HCT116 (cell line): ENCODE measurements at places on chromosomes 7 and 10. TPM values are rescaled to one million over a fixed set of nuclear protein-coding genes. Genes with fewer than 3 reads are reported as not detected.

DNA sequence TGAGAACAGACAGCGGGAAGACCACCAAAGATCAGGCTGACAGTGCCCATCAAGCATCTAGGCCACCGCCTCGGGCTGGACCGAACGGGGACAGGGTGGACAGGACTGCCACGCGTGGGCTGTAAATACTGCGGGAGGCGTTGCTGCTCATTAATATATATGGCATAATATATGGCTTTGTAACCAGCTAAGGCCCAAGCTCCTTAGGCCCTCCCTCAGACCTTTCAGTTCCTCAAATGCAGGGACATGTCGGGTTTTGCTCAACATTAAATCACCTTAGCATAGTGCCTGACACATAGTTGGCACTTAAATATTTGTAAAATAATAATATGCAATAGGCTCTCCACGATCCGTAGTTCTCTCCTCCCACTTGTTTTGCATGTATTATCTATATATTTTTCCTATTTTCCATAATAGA lies 402 bp upstream of the TMEM168 start:
- no peaks in the 10 kb centered on the region for H3K36me3 ChIP-seq
- DNase-seq = no peak
- H3K4me1 ChIP-seq = peaks cover 13% of the 10 kb centered on the region; the same call in 1 of the 2 replicates
- H3K27ac ChIP-seq = peak overlapping the region; percentile 81; the same call in 1 of the 2 replicates

AKR1D1 gene
- total RNA-seq = 0.10 TPM

- DNase-seq = no peak
- H3K4me1 ChIP-seq = no peaks in the 10 kb centered on the region
- H3K27me3 ChIP-seq = no peaks in the 10 kb centered on the region
- no peaks in the 10 kb centered on the region for H3K36me3 ChIP-seq
Measured at GRCh38 chr10:73206385-73206784, 38.5 kb downstream of the FAM149B1 start.

GRCh38 chr10:102540023-102540422 lies 36.3 kb downstream of the SUFU start:
- DNase-seq = peak; percentile 31
- H3K36me3 ChIP-seq = no peaks in the 10 kb centered on the region
- no peak overlapping the region for H3K27ac ChIP-seq
- no peak overlapping the region for H3K4me3 ChIP-seq

ANKRD7 gene
- not detected for total RNA-seq

DNA sequence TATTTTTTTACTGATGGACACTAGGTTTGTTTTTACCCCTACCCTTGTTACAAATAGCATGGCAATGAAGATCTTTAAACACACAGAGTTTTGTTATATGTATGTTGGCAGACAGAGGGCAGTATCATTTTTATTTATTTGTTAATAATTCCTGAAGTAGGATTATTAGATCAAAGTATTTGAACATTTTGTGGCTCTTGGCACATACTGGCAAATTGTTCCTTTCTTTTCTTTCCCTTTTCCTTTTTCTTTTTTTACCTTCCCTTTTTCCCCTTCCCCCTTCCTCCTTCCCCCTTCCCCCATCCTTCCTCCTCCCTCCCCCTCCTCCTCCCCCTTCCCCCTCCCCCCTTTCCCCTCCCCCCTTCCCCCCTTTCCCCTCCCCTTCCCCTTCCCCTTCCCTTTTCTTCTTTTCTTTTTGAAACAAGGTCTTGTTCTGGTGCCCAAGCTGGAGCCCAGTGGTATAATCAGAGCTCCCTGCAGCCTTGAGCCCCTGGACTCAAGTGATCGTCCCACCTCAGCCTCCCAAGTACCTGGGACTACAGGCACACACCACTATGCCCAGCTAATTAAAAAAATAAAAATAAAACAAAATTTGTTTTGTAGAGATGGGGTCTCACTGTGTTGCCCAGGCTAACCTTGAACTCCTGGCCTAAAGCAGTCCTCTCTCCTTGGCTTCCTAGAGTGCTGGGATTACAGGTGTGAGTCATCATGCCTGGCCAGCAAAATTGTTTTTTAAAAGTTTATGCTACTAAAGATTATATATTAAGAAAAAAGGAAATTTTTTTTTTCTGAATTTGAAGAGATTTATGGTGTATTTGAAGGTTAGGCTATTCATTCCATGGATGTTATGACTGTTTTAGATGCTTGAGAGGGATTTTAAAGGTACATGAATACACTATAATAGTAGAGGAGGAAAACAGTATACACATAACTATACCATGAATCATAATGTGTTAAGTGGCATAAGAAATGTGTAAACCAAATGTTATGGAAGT lies 39.3 kb downstream of the SEPTIN7 start:
- H3K4me3 ChIP-seq = no peak overlapping the region
- peak; percentile 1 for DNase-seq
- no peaks in the 10 kb centered on the region for H3K27me3 ChIP-seq

RELN gene
- 0.20 TPM for total RNA-seq

GRCh38 chr10:74882831-74883230 lies 56.4 kb downstream of the KAT6B start:
- H3K4me1 ChIP-seq = no peaks in the 10 kb centered on the region
- H3K4me3 ChIP-seq = no peak overlapping the region
- H3K27ac ChIP-seq = no peak overlapping the region
- H3K27me3 ChIP-seq = no peaks in the 10 kb centered on the region
- no peak for DNase-seq
- no peaks in the 10 kb centered on the region for H3K36me3 ChIP-seq

- H3K4me1 ChIP-seq = no peaks in the 10 kb centered on the region
- DNase-seq = no peak
- H3K4me3 ChIP-seq = no peak overlapping the region
- no peak overlapping the region for H3K27ac ChIP-seq
Measured at GRCh38 chr7:98944386-98944785, 66.1 kb downstream of the TRRAP start.

GRCh38 chr7:50356945-50357268 lies 52.4 kb downstream of the IKZF1 start:
- no peaks in the 10 kb centered on the region for H3K27me3 ChIP-seq
- H3K27ac ChIP-seq = no peak overlapping the region
- no peak overlapping the region for H3K4me3 ChIP-seq
- no peak for DNase-seq
- H3K4me1 ChIP-seq = no peaks in the 10 kb centered on the region

IL2RA gene
- total RNA-seq = 0.59 TPM

TMEM225B gene
- total RNA-seq = 3.1 TPM

- H3K4me3 ChIP-seq = no peak overlapping the region
- H3K36me3 ChIP-seq = no peaks in the 10 kb centered on the region
- no peak overlapping the region for H3K27ac ChIP-seq
- DNase-seq = no peak
Measured at GRCh38 chr7:34493752-34494151, 164.3 kb upstream of the NPSR1 start.

CDK5 gene
- total RNA-seq = 19.8 TPM

GRCh38 chr7:26614503-26614902 lies 249.9 kb downstream of the SKAP2 start:
- H3K4me3 ChIP-seq = no peak overlapping the region
- H3K36me3 ChIP-seq = no peaks in the 10 kb centered on the region
- no peak for DNase-seq
- no peaks in the 10 kb centered on the region for H3K27me3 ChIP-seq

DNA sequence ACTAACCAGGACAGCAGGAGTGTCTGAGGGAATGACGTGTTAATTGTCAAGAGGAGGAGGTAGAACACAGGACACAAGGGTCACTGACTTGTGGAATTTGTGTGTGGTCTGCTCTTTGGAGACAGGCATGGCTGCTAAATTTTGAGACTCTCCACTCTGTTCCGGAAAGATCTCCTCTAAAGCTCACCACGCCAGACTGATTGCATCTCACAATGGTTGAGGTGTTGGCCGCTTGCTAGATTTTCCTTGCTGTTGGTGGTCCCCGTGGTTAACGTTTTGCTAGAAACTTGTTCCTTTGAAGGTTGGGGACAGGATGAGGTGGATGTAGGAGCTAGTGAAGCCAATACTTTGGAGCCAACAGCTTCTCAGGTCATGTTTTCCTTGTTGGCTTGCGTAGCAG lies 57.0 kb downstream of the MCMBP start:
- H3K4me3 ChIP-seq = no peak overlapping the region
- no peaks in the 10 kb centered on the region for H3K4me1 ChIP-seq
- DNase-seq = no peak
- H3K27me3 ChIP-seq = no peaks in the 10 kb centered on the region
- H3K27ac ChIP-seq = no peak overlapping the region
- H3K36me3 ChIP-seq = no peaks in the 10 kb centered on the region

- H3K4me1 ChIP-seq = no peaks in the 10 kb centered on the region
- no peak for DNase-seq
- no peak overlapping the region for H3K4me3 ChIP-seq
- H3K27me3 ChIP-seq = no peaks in the 10 kb centered on the region
- H3K27ac ChIP-seq = no peak overlapping the region
- H3K36me3 ChIP-seq = no peaks in the 10 kb centered on the region
Measured at GRCh38 chr7:562789-563628, 43.4 kb upstream of the PDGFA start.

GRCh38 chr7:2886900-2887299 lies 42.8 kb upstream of the GNA12 start:
- H3K4me3 ChIP-seq = no peak overlapping the region
- no peaks in the 10 kb centered on the region for H3K36me3 ChIP-seq
- H3K4me1 ChIP-seq = no peaks in the 10 kb centered on the region
- H3K27me3 ChIP-seq = no peaks in the 10 kb centered on the region
- no peak overlapping the region for H3K27ac ChIP-seq

GRCh38 chr10:101016814-101017213 lies 14.1 kb downstream of the PDZD7 start:
- H3K27ac ChIP-seq = no peak overlapping the region
- H3K4me1 ChIP-seq = peaks cover 21% of the 10 kb centered on the region
- H3K4me3 ChIP-seq = no peak overlapping the region
- H3K27me3 ChIP-seq = no peaks in the 10 kb centered on the region
- H3K36me3 ChIP-seq = no peaks in the 10 kb centered on the region

- H3K36me3 ChIP-seq = no peaks in the 10 kb centered on the region; the same call in 1 of the 2 replicates
- H3K4me1 ChIP-seq = no peaks in the 10 kb centered on the region
- H3K27ac ChIP-seq = no peak overlapping the region
- H3K4me3 ChIP-seq = no peak overlapping the region
Measured at GRCh38 chr7:105621617-105622016, 40.3 kb upstream of the EFCAB10 start.

PNLIPRP1 gene
- total RNA-seq = 1.6 TPM

DNA sequence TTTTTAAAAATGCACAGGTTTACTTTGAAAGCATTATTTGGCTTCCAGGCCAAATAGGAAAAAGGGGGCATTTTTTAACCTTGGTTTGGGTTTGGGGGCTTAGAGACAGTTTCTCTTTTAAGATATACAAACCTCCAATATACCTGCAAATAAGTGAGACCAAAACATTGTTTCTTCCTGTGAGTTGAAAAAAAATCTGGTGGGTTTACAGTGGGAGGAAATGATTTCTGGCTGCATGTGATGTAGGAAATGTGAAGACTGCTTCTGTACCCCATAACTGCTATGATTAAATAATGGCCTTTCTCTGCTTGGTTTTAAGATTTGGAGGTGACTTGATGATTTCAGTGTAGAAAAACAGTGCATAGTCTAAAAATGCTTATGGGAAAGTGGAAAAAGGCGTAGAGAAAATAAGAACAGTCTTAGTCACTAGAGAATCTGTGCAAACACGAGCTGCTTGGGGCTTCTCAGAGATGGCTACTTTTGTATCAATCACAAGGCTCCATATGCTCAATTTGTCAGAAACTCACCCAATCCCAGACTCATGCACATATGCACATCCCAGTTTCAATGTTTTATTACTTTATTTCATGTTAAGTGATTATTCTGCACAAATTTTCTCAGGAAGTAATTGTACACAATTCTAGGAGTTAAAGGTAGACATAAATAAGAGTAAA lies 22.1 kb upstream of the PRKCQ start:
- no peaks in the 10 kb centered on the region for H3K36me3 ChIP-seq
- no peak overlapping the region for H3K27ac ChIP-seq
- H3K4me3 ChIP-seq = no peak overlapping the region
- H3K4me1 ChIP-seq = no peaks in the 10 kb centered on the region

DNA sequence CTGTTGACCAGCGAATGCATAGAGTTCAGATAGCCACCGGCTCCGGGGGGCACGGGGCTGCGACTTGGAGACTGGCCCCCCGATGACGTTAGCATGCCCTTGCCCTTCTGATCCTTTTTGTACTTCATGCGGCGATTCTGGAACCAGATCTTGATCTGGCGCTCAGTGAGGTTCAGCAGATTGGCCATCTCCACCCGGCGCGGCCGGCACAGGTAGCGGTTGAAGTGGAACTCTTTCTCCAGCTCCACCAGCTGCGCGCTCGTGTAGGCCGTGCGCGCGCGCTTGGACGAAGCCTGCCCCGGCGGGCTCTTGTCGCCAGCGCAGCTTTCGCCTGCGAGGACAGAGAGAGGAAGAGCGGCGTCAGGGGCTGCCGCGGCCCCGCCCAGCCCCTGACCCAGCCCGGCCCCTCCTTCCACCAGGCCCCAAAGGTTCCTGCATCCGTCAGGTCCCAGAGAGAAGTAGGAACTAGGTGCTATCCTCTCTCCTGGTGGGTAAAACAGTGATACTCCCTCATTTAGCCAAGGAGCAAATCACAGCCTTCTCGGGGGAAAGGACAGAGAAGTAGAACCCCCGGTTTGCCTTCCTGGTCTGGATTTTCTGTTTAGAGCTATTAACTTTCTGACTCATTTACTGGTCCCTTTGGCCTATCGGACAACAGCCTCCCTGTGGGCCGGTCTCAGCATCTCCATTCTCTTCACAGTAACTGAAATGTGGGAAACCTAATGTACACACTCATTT lies 6.1 kb upstream of the HOXA2 start:
- no peak overlapping the region for H3K4me3 ChIP-seq
- H3K27ac ChIP-seq = no peak overlapping the region
- no peaks in the 10 kb centered on the region for H3K27me3 ChIP-seq
- no peak for DNase-seq
- no peaks in the 10 kb centered on the region for H3K36me3 ChIP-seq

DNA sequence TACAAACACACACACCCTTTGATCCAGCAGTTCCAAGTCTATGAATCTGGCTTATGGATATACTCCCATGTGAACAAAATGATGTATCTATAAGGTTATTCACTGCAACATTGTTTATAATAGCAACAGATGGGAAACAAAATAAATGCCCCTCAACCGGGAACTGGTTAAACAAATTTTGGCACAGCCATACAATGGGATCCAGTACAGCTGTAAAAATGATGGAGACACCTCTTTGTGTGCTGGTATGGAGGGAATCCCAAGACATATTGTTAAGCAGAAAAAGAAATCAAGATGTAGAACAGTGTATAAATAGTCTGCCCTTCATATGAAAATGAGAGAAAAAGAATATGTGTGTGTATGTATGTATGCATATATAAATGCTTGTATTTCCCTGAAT lies 155.5 kb downstream of the SNX10 start:
- peaks cover 7% of the 10 kb centered on the region; the same call in 1 of the 2 replicates for H3K4me1 ChIP-seq
- H3K4me3 ChIP-seq = no peak overlapping the region
- H3K27me3 ChIP-seq = no peaks in the 10 kb centered on the region
- no peak overlapping the region for H3K27ac ChIP-seq

DNA sequence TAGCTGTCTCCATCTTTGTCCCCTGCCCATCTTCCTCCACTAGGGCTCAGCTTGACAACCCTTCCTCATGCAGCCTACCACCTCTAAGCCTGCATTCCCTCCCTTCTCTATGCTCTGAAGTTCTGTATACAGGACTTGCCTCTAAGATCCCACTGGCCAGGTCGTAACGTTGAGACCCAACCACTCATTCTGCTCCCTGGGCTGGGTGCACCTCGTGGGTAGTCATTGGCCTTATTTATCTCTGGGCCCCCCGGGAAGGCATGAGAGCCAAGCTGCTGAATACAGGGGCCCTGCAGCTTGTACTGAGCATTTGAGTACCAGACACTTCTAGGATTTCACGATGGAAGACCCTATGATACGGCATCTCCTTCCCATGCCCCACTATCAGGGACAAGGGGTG lies 31.2 kb downstream of the MYL10 start:
- no peak overlapping the region for H3K4me3 ChIP-seq
- H3K27ac ChIP-seq = peak overlapping the region; percentile 12; the same call in 1 of the 2 replicates
- H3K4me1 ChIP-seq = peaks cover 33% of the 10 kb centered on the region
- no peaks in the 10 kb centered on the region for H3K27me3 ChIP-seq
- DNase-seq = no peak

ASAH2 gene
- 10.7 TPM for total RNA-seq

HMX2 gene
- total RNA-seq = not detected
